Left ventricle myocardium inferior (tissue), 1 donor: ENCODE measurements at places on chromosomes 2 and 18. TPM values are rescaled to one million over a fixed set of nuclear protein-coding genes. Genes with fewer than 3 reads are reported as not detected.
A peak's percentile ranks its signal among the peaks of the same experiment; 100 is the strongest.

DNA sequence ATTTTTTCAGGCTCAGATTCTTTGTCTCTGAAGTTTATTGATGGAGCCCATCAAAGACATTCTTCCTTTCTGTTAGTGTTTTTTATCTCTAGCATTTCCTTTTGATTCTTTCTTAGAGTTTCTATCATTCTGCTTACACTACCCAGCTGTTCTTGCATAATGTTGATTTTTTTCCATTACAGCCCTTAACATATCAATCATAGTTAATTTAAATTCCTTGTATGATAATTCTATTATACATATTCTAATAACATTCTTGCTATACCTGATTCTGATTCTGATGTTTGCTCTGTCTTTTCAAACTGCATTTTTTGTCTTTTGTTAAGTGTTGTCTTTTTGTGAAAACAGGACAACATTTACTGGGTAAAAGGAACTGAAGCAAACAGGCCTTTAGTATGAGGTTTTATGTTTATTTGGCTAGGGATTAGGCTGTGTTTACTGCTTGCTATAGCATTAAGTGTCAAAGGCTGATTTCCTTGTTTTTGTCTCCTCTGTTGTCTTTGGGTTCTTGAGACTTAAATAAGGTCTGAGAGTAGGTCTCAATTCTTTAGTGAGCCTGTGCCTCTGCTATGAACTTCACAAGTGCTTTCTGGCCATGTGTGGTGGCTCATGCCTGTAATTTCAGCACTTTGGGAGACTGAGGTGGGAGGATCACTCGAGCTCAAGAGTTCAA is 8.0 kb upstream of the STAM2 start:
- peaks cover 9% of the 10 kb centered on the region for H3K27me3 ChIP-seq
- H3K36me3 ChIP-seq = no peaks in the 10 kb centered on the region
- no peak overlapping the region for H3K4me3 ChIP-seq

DNA sequence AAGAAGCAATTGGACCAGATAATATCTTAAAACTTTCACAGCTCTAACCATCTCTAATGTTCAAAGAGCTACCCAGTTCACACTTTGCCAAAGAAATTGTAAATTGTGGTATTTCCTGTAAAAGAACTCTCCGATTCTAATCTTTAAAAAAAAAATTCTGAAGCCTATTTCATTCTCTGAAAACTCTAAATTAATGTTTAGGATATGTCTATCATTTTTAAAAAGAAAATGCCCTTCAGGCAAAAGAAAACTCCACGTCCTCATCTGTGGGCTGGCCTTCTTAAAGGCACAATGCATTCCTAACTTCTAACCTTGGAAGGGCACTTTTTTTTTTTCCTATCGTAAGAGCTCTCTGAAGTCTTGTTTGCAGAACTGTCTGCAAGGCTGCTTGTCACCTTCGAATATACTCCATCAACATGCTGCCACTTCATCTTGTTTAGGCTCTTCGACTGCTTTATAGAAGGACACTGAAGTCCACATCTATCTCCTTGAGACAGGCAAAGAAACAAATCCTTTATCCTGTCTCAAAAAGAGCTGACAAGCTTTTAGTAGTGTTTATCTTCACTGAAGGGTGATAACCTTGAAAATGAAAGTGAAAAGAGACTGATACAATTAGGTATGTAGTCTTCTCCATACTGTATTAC is 124.3 kb upstream of the SLC39A10 start:
- no peak overlapping the region for H3K27ac ChIP-seq
- H3K4me1 ChIP-seq = peaks cover 17% of the 10 kb centered on the region
- no peak overlapping the region for H3K4me3 ChIP-seq
- H3K27me3 ChIP-seq = no peaks in the 10 kb centered on the region

- no peak overlapping the region for H3K4me3 ChIP-seq
- no peak for DNase-seq
- H3K36me3 ChIP-seq = peaks cover 3% of the 10 kb centered on the region
- H3K27ac ChIP-seq = no peak overlapping the region
- H3K4me1 ChIP-seq = peaks cover 49% of the 10 kb centered on the region
Observed at GRCh38 chr2:120267348-120267747, 14.7 kb downstream of the RALB start.

DNA sequence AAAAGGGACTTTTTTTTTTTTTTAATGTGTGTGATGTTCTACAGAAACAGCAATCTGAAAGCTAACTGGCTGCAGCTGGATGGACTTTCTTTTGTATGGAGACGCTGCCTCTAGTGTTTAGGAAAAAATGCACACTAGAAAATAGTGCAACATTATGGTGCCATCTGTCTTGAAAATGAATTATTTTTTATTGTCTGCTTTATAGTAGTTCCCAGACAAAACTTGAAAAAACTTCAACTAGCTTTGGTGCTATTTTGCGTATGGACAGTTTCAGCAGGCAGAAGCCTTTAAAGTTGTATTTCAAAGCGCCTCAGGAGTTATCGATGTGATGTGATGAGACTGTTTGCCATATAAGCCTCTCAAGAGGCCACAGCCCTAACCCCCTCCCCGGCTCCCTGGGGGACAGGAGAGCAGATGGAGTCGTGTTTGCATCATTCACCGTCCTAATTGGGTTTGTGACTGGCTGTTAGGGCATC is 86.9 kb downstream of the LTBP1 start:
- no peaks in the 10 kb centered on the region for H3K36me3 ChIP-seq
- H3K27me3 ChIP-seq = no peaks in the 10 kb centered on the region
- H3K4me1 ChIP-seq = peaks cover 27% of the 10 kb centered on the region
- DNase-seq = no peak
- H3K4me3 ChIP-seq = peak overlapping the region; percentile 43

GRCh38 chr18:34744569-34744968 is 34.5 kb downstream of the DTNA start:
- H3K4me1 ChIP-seq = peaks cover 45% of the 10 kb centered on the region
- DNase-seq = no peak
- H3K36me3 ChIP-seq = no peaks in the 10 kb centered on the region
- H3K4me3 ChIP-seq = no peak overlapping the region
- no peak overlapping the region for H3K27ac ChIP-seq
- no peaks in the 10 kb centered on the region for H3K27me3 ChIP-seq

The CPS1 gene
- total RNA-seq = 4.9 TPM

GRCh38 chr2:219699440-219699821 is 72.0 kb downstream of the SLC4A3 start:
- DNase-seq = no peak
- no peak overlapping the region for H3K27ac ChIP-seq
- no peak overlapping the region for H3K4me3 ChIP-seq
- no peaks in the 10 kb centered on the region for H3K36me3 ChIP-seq
- peaks cover 50% of the 10 kb centered on the region for H3K4me1 ChIP-seq
- H3K27me3 ChIP-seq = peaks cover 4% of the 10 kb centered on the region

GRCh38 chr2:61356261-61356957 is 114.5 kb downstream of the USP34 start:
- peaks cover 47% of the 10 kb centered on the region for H3K4me1 ChIP-seq
- peaks cover 19% of the 10 kb centered on the region for H3K36me3 ChIP-seq
- peak overlapping the region; percentile 69 for H3K27ac ChIP-seq
- H3K27me3 ChIP-seq = no peaks in the 10 kb centered on the region
- no peak for DNase-seq
- no peak overlapping the region for H3K4me3 ChIP-seq

DNA sequence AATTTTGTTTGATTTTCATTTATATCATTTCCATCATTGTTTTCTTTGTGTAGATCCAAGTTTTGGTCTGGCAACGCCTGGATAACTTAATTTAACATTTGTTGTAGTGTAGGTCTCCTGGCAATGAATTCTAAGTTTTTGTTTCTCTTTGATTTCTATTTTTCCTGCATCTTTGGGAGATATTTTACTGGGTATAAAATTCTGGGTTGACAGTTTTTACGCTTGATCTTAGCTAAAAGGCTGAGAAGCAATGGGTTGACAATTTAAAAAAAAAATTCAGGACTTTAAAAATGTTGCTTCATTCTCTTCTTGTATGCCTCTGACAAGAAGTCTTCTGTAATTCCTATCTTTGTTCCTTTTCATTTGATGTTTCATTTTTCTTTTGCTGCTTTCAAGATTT is 8.6 kb downstream of the LYPD6B start:
- H3K27ac ChIP-seq = no peak overlapping the region
- no peaks in the 10 kb centered on the region for H3K4me1 ChIP-seq
- H3K36me3 ChIP-seq = no peaks in the 10 kb centered on the region
- no peak for DNase-seq

The EFEMP1 gene
- total RNA-seq = 72.3 TPM

GRCh38 chr18:3528231-3528630 is 78.3 kb downstream of the TGIF1 start:
- no peak overlapping the region for H3K27ac ChIP-seq
- no peaks in the 10 kb centered on the region for H3K27me3 ChIP-seq
- H3K4me3 ChIP-seq = no peak overlapping the region
- no peak for DNase-seq
- peaks cover 12% of the 10 kb centered on the region for H3K4me1 ChIP-seq

The CTAGE1 gene
- total RNA-seq = not detected

DNA sequence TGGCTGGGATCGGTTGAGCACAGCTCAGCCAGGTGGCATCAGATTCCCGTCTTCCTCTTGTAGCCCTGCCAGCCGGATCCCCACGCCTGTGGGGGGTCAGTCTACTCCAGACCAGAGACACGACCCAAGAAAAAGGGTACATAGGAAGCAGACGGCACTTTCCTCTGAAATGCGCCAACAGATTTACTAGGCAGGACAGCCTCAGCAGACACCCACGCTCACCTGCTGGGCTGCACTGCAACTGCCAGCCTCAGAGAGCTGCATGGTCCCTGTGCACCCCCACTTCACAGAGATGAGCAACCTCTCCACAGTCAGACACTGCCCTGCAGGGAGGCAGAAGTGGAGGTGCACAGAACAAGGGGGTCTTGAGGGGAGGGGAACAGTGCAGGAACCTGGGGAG is 75.7 kb upstream of the OTOS start:
- no peaks in the 10 kb centered on the region for H3K4me1 ChIP-seq
- DNase-seq = no peak
- peaks cover 29% of the 10 kb centered on the region for H3K27me3 ChIP-seq
- no peaks in the 10 kb centered on the region for H3K36me3 ChIP-seq
- H3K27ac ChIP-seq = no peak overlapping the region
- no peak overlapping the region for H3K4me3 ChIP-seq

DNA sequence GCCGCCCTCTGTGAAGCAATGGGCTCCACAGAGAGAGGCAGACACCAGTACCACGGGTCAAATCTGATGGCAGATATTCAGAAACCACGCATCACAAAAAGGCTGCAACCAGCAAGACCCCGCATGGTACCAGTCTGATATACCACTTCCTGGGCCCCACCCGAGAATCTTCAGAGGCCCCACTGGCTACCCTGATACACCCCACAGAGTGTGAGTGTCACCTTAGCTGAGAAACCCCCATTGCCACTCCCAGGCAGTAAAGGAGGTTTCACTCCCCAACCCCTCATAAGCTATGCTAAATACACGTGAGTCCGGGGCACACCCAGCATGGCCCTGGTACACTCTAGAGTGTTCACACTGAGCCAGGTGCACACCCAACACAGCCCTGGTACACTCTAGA is 160.0 kb downstream of the EIPR1 start:
- no peaks in the 10 kb centered on the region for H3K4me1 ChIP-seq
- no peak overlapping the region for H3K4me3 ChIP-seq
- no peak for DNase-seq
- H3K27ac ChIP-seq = no peak overlapping the region
